ENCODE measurements at places on chromosomes 1 and 21.

DNA sequence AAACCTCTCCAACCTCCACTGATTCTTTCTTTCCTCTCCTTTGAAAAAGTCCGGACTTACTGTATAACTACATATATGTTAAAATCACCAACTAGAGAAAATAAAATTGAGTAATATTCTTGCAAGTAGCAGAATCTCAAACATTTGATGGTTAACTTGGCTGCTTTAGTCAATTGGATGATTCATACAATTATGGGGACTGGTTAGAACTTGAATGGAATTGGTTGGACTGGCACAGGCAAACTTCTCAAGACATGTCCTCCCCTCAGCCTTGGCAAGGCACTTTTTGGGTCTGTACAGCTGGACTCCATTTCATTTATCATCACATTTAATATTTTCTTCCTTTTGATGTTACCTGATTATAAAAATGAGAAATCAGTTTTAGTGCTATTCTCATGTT is 6.5 kb downstream of the WLS start:
- no peak for DNase-seq

- DNase-seq, result no peak
These were observed 28.9 kb upstream of the DMRTB1 start for GRCh38 chr1:53430261-53430660.

GRCh38 chr1:183593356-183593755 is 3.1 kb upstream of the NCF2 start:
- DNase-seq, result no peak

- DNase-seq, result no peak
These were observed 42.9 kb upstream of the ZNF326 start for GRCh38 chr1:89951766-89952604.

GRCh38 chr1:80925130-80925805 is 875.5 kb upstream of the ADGRL2 start:
- no peak for DNase-seq

- no peak for DNase-seq
These were observed 20.7 kb downstream of the IGSF21 start for GRCh38 chr1:18128298-18128697.

- DNase-seq, result no peak
These were observed 9.8 kb downstream of the FBXO42 start for GRCh38 chr1:16342331-16343062.
